Left forelimb (tissue), 1 donor: ENCODE measurements at places on chromosomes 4 and X.

GRCh38 chr4:24867251-24867650 lies 45.6 kb downstream of the CCDC149 start:
- DNase-seq, result no peak

DNA sequence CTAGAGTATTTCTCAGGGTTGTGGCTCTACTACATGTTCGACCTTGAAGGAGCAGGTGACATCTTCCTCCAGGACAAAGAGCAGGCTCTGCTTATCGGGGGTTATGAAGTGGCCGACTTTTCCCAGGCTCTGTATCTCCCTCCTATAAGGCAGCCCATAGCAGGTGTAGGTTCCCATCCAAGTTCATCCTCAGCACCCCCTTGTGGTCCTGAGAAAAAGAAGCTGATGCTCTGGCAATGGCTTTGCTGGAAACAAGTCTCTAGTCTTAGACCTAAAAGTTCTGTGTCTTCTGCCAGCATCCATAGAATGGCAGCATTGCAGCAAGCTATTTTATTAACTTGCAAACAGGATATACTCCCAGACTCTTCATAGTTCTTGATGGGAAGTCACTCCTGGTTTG lies 836.6 kb upstream of the PRKX start:
- no peak for DNase-seq

- no peak for DNase-seq
Measured at GRCh38 chrX:71099736-71100135, 4.1 kb downstream of the FOXO4 start.

DNA sequence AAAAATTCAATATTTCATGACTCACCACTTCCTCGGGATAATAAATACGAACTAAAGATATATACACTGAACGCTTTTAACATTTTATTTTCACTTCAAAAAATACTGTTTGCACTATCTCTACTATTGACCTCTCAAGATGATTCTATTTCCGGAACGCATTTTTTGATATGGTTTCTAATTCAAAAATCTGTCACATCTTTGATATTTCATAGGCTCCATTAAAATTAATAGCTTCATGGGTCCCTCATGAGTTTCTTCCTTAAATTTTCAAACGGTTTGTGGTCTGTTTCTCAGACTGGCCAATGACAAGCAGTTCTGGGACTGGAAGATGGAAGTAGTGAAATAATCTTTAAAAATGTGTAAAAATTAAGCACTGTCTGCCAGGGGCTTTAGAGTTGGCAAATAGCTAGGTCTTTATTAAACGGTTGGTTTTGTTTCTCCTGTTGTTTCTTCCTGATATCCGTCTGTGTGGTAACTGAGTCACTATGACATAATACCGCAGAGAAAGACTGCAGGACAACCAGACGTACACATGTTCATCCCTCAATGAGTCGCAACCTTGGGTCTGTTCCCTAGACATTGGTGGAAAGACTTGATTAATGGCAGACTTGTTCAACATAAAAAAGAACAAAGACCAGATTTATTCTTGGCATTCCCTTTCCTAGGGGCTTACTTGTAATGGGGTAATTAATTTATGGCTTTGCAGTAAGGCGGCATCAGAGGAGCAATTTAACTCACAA lies 133.8 kb downstream of the PALLD start:
- DNase-seq, result no peak

DNA sequence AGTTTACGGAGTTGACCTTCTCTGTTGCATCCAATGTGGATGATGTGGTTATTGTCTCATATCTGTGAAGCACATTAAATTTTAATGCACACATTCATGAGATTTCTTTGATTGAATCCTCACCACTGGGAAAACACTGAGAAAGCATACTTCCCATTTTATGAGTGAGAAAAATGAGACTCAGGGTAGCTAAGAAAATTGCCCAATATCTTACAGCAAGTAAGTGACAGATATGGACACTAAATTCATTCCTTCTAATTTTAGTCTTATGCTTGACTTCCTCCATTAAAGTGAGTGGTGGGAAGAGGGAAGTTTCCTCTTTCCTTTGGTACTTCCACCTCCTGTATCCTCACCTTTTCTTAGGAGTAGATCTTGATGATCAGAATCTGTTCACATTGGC lies 504.8 kb upstream of the BOD1L1 start:
- no peak for DNase-seq

- DNase-seq, result no peak
Measured at GRCh38 chr4:54213761-54214160, 15.3 kb upstream of the PDGFRA start.

- DNase-seq, result no peak
Measured at GRCh38 chr4:101022151-101023024, 324.9 kb downstream of the PPP3CA start.

DNA sequence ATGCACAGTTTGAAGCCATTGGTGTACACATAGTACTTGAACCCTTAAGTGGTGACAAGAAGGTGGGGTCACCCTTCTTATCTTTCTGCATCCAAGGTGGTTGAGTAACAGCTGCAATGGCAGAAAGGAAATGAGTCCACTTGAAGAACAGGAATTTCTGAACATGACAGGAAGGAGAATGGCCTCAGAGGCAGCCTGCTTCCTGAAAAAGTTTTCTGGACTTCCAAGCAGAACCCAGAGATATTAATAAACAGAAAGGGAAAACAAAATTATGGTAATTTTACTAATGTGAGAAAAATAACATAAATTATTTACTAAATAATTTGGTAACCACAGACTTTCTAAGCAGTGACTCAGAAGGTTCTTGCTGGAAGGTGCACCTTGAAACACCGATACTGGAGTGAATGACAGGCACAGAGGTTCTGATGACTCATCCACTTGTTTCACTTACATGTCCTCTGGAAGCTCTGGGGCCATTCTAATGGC lies 119.9 kb upstream of the HS3ST1 start:
- no peak for DNase-seq

- no peak for DNase-seq
Measured at GRCh38 chr4:152038238-152038637, 277.4 kb upstream of the GATB start.

DNA sequence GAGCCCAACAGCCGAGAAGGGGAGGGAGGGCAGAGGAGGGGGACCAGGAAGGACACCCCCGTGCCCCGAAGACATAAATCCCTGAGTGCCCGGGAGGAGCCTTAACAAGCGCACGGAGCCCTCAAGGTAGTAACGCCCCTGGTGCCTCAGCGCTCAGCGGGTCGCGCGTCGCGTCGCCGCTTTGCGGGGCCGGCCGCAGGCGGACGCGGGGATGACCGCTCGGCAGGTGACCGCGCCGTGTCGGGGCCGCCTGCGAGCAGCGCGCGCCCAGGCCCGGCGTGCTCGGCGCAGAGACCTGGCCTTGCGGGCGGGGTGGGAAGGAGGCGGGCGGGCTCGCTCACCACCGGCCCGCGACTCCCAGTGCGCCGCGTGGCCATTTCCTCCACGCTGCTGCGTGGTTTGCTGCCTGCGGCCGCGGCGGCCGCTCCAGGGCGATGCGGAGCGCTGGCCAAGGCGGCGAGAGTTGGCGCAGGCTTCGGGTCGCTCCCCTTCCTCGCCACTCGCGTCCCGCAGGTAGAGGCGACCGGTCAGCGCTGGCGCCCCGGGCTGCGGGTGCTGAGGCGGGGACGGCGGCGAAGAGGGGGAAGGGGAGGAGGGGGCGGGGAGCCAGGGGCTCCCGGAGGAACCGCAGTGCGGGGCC lies 632 bp downstream of the CCSER1 start:
- no peak for DNase-seq

- no peak for DNase-seq
Measured at GRCh38 chr4:26022346-26023202, 108.6 kb downstream of the SMIM20 start.

GRCh38 chrX:55489314-55490009 lies at the start of gene USP51:
TSS of gene USP51 (minus strand) at chrX:55489848. CDS start at chrX:55488939, 909 bp downstream.
- DNase-seq, result peak; percentile 68

DNA sequence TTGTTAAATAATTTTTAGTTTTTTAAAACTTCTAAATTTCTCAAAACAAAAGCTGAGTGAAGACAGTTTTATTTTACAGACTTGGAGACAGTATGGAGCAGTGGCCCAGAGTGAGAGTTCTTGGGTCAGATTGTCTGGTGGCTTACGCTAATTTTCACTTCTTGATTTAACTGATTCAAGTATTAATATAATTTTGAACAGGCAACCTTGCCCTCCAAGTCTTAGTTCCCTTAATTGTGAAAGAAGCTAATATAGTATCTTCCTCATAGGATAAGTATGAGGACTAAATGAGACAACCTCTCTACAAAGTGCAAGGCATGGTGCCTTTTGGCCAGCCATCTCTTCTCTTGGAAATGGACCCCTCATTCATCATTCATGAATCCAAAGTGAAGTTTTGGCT lies 25.4 kb downstream of the ATP7A start:
- no peak for DNase-seq
